ENCODE measurements at places on chromosomes 7 and 10.

GRCh38 chr10:71250842-71251241 is 38.5 kb downstream of the UNC5B start:
- no peak for DNase-seq

DNA sequence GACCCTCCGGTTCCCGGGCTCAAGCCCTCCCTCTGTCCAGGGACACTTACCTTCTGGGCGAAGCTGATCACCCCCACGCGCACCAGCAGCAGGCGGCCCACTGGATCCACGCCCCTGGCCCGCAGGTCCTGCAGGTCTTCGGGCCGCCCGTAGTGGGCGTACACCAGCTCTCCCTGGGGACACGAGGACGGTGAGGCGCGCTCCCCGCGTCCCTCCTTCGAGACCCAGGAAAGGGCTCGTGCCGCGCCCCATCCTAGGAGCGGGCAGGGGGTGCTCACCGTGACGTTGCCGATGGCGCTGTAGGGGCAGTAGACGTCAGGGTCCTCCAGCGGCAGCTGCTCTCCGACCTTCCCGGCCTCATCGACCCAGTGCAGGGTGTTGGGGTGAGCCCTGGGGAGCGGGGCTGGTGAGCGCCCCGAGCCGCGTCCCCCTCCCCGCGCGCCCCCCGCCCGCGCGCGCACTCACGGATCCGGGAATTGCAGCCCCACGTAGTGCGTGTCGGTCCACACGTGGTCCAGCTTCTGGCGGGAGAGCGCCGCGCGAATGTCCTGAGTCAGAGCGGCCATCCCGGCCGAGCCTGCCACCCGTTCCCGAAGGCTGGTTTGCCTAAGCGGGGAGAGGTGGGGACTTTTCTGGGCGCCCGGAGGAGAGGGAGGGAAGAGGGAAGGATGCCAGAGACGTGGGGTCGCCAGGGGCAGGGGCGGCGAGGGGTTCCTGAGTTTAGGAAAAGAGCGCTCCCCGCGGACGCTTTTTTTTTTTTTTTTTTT is 8.2 kb downstream of the TFR2 start:
- DNase-seq = no peak

- no peak for DNase-seq
Measured at GRCh38 chr10:8591640-8592039, 537.2 kb downstream of the GATA3 start.

DNA sequence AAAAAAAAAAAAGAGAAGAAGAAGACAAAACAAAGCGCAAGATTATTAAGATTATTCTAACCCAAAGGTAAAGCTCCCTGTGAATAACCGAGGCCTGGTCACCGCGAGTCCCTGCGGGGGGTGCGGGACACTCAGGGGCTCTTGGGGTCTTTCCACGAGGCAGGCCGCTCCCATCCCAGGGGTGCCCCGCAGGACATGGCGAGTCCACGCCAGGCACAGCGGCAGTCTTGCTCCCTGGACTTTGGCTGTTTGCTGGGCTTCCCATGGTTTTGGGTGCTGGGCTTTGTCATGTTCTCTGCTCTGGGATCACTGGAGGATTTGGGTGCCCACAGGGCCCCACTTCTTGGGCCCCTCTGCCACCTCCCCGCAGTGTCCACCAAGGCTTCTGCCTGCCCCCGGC is 137.4 kb upstream of the TCERG1L start:
- no peak for DNase-seq

DNA sequence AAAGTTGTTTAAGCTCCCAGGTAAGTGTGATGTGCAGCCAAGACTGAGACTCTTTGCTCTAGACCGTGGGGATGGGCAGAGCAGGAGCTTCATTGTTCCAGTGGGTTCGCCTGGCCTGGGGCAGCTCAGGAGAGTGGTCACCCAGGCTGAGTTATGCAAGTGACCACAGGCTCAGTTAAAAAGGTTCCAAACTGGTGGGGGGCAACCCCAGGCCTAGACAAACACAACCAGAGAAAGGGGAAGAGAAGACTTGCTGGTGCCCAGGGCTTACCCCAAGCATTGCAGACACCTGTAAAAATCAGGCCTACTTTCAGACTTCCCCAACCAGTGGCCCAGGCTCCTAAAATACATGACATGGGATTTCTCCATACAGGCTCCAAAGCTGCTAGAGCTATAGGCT is 21.6 kb downstream of the CREB3L2 start:
- no peak for DNase-seq

DNA sequence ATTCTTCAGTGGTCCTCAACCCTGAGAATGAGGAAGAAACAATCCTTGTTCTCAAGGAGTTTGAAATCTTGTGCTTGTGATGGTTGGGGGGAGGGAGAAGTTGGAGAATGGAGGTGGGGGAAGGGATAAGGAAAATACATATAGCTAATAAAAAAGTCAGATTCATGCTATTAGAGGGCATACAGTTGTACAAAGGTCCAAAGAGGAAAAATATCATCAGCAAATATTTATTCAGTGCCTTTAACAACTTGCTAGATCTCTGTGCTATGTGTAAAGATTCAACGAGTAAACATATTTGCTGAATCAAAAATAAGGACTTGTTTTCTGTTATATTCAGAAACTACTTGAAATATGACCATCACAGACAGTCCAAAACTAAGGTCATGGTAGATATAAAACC is 114.4 kb downstream of the HIBADH start:
- no peak for DNase-seq

DNA sequence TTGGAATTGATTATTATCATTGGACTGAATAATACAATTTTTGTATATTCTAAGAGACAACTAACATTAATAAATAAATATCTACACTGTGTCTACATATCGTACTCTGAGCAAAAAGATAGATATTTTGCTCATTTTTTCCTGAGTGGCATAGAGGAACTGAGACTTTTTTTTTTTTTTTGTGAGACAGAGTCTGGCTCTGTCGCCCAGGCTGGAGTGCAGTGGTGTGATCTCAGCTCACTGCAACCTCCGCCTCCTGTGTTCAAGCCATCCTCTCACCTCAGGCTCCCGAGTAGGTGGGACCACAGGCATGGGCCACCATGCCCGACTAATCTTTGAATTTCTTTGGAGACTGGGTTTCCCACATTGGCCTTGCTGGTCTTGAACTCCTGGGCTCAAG is 14.0 kb downstream of the KMT2E start:
- DNase-seq = no peak

DNA sequence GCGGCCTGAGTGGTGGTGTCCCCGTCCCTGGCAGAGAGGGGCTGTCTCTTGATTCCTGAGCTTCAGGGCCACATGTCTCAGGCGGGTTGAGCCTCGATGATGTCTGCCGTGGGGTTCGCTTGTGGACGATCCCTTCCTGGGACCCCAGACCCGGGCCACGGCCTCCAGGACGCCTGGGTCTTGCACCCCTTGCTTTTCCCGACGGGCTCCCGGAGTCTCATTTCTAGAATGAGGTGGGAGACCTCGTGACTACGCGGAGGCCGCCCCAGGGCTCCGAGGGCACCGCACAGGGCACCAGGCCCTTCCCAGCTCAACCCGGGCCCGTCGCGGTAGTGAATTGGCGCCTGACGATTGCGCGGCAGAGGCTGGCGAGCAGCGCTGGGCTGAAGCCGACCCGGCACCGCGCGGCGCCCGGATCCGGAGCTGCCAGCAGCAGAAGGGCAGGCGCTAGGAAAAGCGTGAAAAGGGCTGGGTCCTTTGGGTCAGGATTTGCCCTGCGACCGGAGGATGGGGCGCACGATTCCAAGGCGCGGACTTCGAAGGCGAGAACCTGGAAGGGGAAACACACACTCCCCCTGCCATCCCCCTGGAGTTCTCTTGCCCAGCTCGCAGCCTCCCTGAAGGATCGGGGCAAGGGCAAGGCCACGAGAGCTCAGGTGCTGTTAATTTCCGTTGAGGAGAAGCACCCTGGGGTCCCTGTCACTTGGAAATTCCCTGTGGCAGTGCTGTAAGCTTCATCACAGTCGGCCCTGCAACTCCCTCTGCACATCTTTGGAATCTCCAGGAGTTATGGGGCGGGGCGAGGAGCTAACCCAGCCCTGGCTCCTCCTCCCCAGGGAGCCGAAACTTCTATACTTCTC is 15.5 kb downstream of the TLX1 start:
- DNase-seq = no peak

- no peak for DNase-seq
Measured at GRCh38 chr7:80235334-80235733, 100.7 kb downstream of the GNAI1 start.

DNA sequence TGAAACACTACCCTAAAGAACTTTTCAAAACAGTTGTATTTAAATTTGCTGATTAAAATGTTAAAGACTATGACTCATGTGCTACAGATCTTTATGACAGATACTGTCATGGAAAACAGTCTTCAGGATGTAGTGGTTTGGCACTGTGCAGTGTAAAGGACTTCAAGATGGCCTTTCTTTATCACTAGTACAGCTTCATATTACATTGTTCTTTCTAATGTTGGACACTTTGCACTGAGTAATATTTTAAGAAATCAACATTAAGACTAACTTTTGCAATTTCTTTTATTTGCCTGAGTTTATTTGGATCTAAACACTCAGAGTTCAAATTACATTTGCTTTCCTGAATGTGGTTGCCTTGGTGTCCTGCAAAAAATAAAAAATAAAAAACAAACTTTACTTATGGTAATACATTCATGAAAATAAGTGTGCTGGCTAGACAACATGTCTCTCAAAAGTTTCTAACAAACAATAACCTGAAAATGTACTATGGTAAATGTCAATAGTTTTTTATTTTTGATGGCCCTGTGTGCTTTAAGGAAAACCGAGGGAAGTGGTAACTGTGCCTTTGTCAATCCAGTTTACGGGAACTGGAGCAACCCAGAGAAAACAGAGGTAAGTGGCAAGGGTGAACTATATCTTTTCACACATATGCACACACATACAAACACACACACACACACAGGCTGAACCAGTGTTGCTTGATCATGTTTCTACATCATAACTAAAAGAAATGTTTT is 85.9 kb upstream of the PLXDC2 start:
- DNase-seq = no peak

GRCh38 chr10:17273403-17273802 is 45.4 kb downstream of the VIM start:
- no peak for DNase-seq

DNA sequence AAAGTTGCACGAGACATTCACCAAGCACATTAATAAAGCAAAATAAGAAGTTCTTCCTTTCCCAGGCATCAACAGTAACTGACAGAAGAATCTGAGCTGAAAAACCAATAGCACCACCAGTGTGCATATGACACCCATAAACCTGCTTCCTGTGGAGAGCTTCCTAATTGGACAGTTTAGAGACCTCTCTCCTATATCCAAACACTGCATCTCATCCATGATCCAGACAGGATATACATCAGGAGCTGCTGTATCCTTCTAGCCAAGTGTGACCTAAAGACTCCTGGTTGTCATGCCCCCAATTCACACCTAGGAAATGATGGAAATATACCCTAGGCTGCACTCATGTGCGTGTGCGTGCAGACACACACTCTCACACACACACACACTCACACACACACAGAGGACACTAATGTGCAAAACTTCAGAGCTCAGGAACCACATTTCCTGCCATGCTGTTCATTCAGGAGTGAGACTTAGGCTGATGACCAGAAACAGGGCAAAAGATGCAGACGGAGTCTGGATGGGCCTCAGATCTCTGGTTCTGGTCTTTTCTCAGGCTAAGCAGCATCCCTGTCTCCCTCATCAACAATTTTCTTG is 58.0 kb downstream of the MAP3K8 start:
- no peak for DNase-seq

Data from KG1 (cell line).